ENCODE measurements at places on chromosomes 7 and 10.

- no peak for DNase-seq
Measured at GRCh38 chr7:144859739-144860138, 23.9 kb upstream of the TPK1 start.

- DNase-seq: no peak
Measured at GRCh38 chr10:78333362-78334143, 299.9 kb downstream of the RPS24 start.

DNA sequence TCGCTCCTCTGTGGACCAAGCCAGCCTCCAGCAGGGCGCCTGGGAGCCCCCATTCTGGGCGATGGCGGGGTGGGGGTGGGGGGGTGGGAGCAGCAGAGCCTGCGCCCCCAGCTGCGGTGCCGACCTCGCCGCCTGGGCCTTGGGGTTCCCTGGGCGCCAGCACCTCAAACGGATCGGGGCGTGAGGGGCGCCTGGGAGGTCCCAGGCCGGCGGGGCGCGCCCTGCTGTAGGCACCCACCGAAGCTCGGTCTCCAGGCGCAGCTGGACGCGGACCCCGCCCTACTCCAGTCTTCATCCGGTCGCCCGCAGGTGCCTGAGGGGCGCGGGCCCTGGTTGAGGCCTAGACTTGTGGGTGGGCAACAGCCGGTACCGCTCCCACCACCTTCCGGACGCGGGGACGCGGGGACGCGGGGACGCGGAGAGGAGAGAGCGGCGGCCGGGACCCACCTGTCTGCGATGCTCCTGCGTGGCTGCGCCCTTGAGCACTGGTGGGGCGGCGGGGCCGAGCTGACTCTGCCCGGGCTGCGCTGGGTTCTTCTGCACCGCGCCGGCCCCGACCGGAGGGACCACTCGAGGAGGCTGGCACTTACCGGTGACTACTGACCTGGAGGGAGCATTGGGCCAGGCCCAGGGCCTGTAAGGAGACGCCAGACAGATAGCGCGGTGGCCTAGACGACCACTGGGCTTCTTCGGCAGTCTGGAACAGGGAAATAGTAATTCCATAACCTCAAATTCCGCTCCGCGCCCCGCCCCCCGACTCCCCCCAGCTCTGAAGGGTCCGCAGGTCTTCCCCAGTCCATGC lies 5.5 kb upstream of the KCP start:
- no peak for DNase-seq

DNA sequence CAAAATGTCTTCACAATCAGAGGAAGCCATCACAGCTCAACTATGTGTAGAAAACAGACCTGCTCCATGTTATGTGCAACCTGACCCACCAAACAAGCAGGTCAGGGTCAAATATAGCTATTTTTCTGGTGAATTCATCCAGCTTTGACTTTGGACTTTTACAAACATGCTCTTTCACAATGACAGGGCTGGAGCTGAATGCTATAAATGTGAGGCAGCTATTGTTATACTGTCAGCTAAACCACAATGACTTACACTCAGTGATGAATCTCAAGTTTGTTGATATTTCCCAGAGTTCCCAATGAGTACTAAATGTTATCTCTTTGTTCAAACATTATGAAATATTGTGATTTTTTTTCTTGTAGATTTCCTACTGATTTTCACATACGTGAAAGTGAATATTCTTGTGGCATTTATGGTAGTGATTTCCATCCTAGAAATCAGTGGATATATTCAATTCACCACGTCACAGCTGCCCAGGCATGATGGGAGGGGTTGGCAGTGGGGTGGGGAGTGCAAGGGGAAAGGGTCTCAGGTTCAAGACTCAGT lies 2.5 kb upstream of the ITIH2 start:
- no peak for DNase-seq

DNA sequence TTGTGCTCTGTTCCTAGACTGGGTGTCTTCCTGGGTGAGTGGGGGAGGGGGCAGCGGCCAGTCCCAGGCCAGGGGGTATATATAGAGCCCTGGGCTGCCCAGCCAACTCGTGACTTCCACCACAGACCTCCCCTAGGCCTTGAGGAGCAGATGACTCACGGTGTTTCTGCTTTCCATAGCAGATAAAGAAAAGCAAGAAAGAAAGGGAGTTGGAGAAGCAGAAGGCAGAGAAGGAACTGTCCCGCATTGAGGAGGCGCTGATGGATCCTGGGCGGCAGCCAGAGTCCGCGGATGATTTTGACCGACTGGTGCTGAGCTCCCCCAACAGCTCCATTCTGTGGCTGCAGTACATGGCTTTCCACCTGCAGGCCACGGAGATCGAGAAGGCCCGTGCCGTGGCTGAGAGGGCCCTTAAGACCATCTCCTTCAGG lies 10.1 kb downstream of the CALHM2 start:
- DNase-seq: peak; percentile 74

- DNase-seq: no peak
Measured at GRCh38 chr7:27775782-27776181, 35.8 kb downstream of the TAX1BP1 start.

- DNase-seq: no peak
Measured at GRCh38 chr10:62790571-62790970, 13.9 kb upstream of the ADO start.

- no peak for DNase-seq
Measured at GRCh38 chr7:38548605-38549004, 82.6 kb downstream of the AMPH start.

GRCh38 chr10:74901301-74901700 lies 74.9 kb downstream of the KAT6B start:
- DNase-seq: no peak

Data from fibroblast of villous mesenchyme (primary cell).